ENCODE measurements at places on chromosomes 5 and 9.
A peak's percentile ranks its signal among the peaks of the same experiment; 100 is the strongest.

DNA sequence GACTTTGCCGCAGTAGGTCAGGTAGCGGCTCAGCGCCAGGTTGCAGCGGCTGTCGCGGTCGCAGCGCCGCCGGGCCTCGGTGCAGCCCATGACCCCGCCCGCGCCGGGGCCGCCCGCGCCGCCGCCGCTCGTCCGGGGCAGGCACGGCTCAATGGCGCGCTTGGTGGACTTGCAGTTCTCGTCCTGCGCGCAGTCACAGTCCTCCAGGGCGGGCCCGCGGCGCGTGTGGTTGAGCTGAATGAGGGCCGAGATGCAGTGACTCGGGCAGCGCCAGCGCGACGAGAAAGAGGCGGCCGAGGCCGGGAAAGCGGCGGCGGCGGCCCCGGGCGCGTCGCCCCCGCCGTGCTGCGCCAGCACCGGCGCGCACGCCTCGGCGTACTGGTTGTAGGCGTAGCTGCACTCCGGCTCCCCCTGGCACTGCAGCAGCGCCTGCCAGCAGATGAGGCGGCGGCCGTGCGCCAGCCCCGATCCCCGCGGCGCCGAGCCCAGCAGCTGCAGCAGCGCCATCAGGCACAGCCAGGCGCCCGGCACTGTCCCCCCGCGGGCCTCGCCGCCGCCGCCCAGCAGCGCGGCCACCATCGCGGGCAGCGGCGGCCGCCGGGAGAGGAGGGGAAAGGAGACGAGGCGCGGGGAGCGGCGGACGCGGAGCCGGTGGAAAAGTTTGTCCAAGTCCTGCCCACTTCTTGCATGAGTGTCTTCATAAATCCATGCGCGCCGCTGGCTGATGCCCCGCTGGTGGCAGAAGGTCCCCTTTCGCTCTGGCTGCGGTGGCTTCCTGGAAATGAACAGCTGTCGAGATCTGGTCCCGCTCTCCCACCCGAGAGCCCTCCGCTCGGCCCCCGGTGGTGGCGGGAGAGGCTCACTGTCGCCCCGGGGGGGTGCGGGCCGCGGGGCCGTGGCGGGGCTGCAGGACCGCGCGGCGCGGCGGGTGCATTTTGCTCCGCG, 833 bp downstream of the GAS1 start:
- peak overlapping the region; percentile 69 for H3K4me3 ChIP-seq
- H3K36me3 ChIP-seq = peaks cover 2% of the 10 kb centered on the region
- peak; percentile 61 for DNase-seq
- peaks cover 21% of the 10 kb centered on the region for H3K4me1 ChIP-seq

- no peaks in the 10 kb centered on the region for H3K27me3 ChIP-seq
- no peak for DNase-seq
- no peak overlapping the region for H3K27ac ChIP-seq
- no peaks in the 10 kb centered on the region for H3K36me3 ChIP-seq
- no peaks in the 10 kb centered on the region for H3K4me1 ChIP-seq
Measured at GRCh38 chr5:162221910-162222309, 154.3 kb downstream of the GABRG2 start.

DNA sequence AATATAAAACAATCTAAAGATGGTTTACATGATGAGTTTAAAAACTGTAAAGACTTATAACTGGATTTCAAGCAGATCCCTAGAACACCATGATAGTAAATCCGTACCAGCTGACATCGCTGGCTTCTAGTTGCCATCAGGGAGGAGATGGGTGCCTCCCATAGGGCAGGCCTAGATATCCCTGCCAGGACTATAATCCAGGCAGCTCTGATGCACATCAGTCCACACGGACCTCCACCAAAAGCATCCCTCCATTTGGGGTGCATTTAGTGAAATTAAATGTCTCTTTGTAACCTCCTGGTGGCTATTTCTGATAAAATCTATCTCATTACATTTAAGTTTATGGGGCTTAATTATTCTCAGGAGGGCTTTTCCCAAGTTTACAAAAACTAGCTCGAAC, 45.8 kb downstream of the RETREG1 start:
- H3K4me1 ChIP-seq = peaks cover 21% of the 10 kb centered on the region
- H3K36me3 ChIP-seq = peaks cover 35% of the 10 kb centered on the region

DNA sequence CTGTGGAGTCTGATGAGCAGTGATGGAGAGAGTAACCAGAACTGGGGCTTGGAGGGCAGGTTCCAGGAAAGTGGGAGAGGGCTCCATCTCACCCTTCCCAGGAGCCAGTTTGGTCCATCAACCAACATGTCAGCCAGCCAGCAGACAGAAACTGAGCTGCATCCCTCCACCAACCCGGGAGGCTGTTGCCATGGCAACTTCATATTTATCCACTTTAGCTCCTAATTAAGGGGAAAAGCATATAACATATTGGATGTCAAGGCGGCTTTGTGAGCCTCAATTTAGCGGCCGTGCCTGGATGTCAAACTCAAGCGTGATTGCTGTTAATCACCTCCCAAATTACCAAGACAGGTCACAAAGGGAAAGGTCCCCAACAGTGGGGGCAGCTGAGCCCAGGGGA, 81.5 kb upstream of the ARAP3 start:
- H3K4me1 ChIP-seq = no peaks in the 10 kb centered on the region
- no peak overlapping the region for H3K27ac ChIP-seq
- H3K27me3 ChIP-seq = peaks cover 14% of the 10 kb centered on the region
- no peak for DNase-seq

GRCh38 chr5:16721151-16722096, 104.6 kb upstream of the RETREG1 start:
- DNase-seq = no peak
- H3K4me3 ChIP-seq = no peak overlapping the region
- no peaks in the 10 kb centered on the region for H3K36me3 ChIP-seq

- H3K27me3 ChIP-seq = no peaks in the 10 kb centered on the region
- DNase-seq = no peak
- no peaks in the 10 kb centered on the region for H3K4me1 ChIP-seq
- H3K4me3 ChIP-seq = no peak overlapping the region
- H3K27ac ChIP-seq = no peak overlapping the region
- H3K36me3 ChIP-seq = no peaks in the 10 kb centered on the region
Measured at GRCh38 chr5:158152136-158152535, 293.2 kb upstream of the CLINT1 start.

- H3K4me3 ChIP-seq = no peak overlapping the region
- H3K36me3 ChIP-seq = peaks cover 64% of the 10 kb centered on the region
- no peaks in the 10 kb centered on the region for H3K27me3 ChIP-seq
- no peak for DNase-seq
- H3K27ac ChIP-seq = no peak overlapping the region
- peaks cover 8% of the 10 kb centered on the region for H3K4me1 ChIP-seq
Measured at GRCh38 chr5:148408092-148408491, 24.3 kb downstream of the FBXO38 start.

Measured in activated CD4-positive, alpha-beta T cell treated with anti-CD3 and anti-CD28 coated beads, Interleukin-2, amount 10 ng/mL, durations not matched to agents 7 days and 5 days (primary cell).